Mucosa of descending colon (tissue), 3 donors: ENCODE measurements at places on chromosomes 5 and 9.

DNA sequence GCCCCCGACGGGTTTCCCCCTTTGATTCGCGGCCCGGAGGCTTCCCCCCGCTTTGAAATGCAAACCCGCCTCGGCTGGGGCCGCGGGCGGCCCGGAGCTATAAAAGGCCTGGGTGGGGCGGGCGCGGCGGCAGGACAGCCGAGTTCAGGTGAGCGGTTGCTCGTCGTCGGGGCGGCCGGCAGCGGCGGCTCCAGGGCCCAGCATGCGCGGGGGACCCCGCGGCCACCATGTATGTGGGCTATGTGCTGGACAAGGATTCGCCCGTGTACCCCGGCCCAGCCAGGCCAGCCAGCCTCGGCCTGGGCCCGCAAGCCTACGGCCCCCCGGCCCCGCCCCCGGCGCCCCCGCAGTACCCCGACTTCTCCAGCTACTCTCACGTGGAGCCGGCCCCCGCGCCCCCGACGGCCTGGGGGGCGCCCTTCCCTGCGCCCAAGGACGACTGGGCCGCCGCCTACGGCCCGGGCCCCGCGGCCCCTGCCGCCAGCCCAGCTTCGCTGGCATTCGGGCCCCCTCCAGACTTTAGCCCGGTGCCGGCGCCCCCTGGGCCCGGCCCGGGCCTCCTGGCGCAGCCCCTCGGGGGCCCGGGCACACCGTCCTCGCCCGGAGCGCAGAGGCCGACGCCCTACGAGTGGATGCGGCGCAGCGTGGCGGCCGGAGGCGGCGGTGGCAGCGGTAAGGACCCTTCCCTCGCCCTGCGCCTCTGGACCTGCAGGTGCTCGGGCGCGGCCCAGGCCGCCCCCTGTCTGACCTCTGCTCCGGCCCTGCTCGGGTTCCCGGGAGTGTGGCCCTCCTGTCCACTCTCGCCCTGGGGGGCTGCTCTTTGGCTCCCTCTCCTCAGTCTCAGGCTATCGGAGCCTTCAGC is at the start of gene CDX1:
Gene CDX1, plus strand, starts transcription at position 129 of the 862 bp plus-strand sequence. Its CDS starts 99 bp downstream, at position 228.
- DNase-seq: peak; percentile 74

GRCh38 chr9:35907711-35908503 is 1.4 kb upstream of the SPAAR start:
- peak; percentile 83 for DNase-seq

DNA sequence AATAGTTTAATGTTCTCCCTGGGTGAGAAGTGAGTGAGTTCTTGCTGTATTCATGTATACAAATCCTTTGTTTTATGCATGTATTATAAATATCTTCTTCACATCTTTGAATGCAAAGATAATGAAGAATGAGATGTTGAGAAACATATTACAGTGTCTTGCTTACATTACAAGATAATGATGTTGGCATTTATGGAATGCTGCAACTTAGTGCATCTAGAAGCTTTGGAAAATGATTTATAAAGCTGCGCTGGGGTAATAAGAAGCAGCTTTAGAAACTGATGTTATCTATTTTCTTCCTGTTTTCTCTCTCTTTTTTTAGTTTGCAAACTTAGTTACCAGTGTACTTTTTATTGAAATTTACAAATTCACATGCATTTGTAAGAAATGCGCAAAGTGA is 673.4 kb downstream of the KCTD16 start:
- DNase-seq: no peak

GRCh38 chr5:131081913-131082488 is 83.1 kb downstream of the HINT1 start:
- no peak for DNase-seq

DNA sequence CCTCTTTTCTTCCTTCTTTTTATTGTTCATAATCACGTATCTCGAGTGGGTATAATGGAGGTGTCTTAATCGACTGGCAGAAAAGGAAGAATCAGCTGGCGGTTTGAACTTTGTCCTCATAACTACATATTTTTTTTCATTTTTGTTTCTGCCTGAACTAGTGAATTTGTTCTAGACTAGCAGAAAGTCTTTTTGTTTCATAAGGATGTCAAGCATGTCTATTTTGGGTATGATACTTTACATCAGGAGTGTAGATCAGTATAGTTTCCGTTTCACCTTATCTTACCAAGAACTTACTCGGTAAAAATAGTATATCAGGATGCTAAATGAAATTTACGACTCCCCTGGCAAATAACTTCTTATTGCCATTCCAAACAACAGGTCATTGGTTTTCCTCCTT is 278.9 kb downstream of the CHSY3 start:
- DNase-seq: no peak

GRCh38 chr9:81756561-81756960 is 67.2 kb upstream of the TLE1 start:
- DNase-seq: no peak

GRCh38 chr9:109355564-109356297 is 34.9 kb upstream of the EPB41L4B start:
- DNase-seq: no peak

GRCh38 chr9:129208207-129209032 is 30.4 kb upstream of the IER5L start:
- DNase-seq: no peak

- DNase-seq: peak; percentile 87
Measured at GRCh38 chr9:35756275-35757225, 2.5 kb upstream of the MSMP start.

- DNase-seq: no peak
Measured at GRCh38 chr5:172524573-172525021, 70.3 kb upstream of the SH3PXD2B start.

DNA sequence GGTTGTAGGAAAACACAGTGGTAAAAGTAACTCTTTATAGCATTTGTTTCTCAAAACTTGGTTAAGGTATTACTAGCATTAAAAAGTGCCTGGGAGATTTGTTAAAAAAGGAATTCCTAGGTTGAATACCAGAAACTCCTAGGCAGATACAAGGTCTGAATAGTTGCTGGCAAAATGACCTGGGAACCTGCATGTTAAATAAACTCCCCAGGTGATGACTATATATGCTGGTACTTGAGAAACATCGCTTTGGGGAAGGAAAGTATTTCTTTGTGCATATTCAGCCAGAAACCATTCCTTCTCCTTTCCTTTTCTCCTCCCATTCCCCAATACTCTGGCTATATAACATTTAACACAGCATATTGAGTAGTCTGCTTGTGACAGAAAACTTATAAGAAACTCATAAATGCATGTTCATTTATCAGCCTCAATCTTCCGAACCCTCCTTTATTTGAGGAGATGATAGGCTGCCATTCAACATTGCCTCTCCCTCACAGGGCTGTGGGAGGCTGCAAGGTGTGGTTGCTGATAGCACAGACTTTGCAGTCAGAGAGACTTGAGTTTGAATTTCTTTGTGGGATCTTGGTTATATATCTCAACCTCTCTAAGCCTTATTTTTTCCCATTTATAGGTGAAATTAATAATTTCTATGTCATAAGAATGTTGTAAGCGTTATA is 28.7 kb downstream of the PCSK1 start:
- no peak for DNase-seq

- DNase-seq: peak; percentile 45
Measured at GRCh38 chr5:55714339-55714738, 2.2 kb upstream of the SLC38A9 start.

DNA sequence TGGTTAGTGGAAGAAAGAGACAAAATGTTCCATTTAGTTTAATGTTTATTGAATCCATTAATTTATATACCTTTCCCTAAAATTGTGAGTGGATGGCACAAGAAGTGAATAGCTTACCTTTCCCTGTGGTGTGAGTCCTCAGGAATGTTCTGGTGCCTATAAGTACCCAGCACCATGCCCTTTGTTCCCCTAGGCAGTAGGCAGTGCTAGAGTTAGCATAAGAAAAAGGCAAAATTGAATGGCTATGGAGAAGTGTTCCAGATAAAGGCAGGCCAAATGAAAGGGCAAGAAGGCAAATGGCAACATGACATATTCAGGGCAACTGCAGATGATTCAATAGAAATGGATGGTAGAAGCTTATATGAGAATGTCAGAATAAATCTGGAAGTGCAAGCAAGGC is 370.8 kb upstream of the PTGER4 start:
- no peak for DNase-seq

- peak; percentile 30 for DNase-seq
Measured at GRCh38 chr9:108196332-108197007, 659.3 kb downstream of the ACTL7B start.

- DNase-seq: no peak
Measured at GRCh38 chr9:114494776-114495569, 10.3 kb downstream of the WHRN start.

DNA sequence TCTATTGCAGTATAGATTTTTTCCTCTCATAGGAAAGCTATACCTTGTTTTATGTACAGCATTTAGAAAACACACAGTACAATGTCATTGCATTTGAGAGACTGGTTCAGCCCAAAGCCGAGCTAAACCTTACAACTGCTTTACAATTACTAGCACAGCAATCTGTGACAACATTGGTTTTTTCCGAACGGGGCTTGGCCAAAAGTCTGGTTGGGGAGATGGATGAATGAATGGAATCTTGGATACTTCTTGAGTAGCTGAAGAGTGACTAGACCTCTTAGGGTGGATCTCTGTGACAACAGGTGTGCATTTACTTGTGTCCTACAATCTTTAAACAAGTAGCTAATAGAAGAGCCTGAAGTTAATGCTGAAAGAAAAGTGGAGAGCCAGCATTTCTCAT is 1.2 kb downstream of the SGCD start:
- DNase-seq: no peak

GRCh38 chr9:132596200-132596599 is 13.8 kb downstream of the BARHL1 start:
- no peak for DNase-seq

GRCh38 chr5:99104538-99105132 is 175.8 kb upstream of the CHD1 start:
- DNase-seq: no peak

- DNase-seq: no peak
Measured at GRCh38 chr5:128317481-128317880, 220.6 kb downstream of the FBN2 start.

GRCh38 chr5:1442222-1443145 is 2.8 kb downstream of the SLC6A3 start:
- DNase-seq: no peak

- no peak for DNase-seq
Measured at GRCh38 chr5:17444496-17444895, 53.5 kb upstream of the TAF11L2 start.

- DNase-seq: peak; percentile 14
Measured at GRCh38 chr9:29211580-29212396, 1638.5 kb upstream of the C9orf72 start.

GRCh38 chr5:93611976-93612854 is 29.2 kb downstream of the NR2F1 start:
- no peak for DNase-seq

GRCh38 chr9:99130069-99130468 is 25.2 kb downstream of the TGFBR1 start:
- DNase-seq: no peak

DNA sequence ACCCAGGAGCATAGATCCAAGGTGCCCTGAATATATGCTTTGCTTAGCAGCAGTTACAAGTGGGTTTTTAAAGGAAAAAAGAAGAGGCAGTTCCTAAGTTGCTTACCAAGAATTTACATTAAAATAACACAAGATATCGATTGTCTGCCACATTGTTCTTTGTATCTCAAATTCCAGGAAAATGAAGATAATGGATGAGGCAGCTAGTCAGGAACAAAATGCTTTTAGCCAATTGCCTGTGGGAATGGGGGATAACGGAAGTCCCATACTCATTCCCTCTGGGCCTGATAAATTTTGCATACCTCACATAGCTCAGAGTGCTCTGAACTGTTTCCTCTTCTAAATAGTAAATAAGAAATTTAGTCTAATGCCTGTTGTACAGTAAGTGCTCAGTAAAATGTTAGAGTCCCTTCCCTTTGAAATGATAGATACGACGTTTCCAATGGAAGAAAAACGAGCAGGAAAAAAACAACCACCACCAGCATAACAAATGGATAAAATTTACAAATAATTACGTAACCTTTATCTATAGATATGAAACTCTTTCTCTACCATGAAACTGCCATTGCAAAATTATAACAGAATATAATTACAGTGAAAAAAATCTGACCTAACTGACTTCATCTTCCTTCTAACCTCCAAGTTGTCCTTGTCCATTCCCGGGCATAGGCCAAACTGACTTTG is 35.5 kb upstream of the TENT2 start:
- DNase-seq: no peak

- DNase-seq: no peak
Measured at GRCh38 chr5:2163940-2164490, 281.3 kb upstream of the IRX4 start.

GRCh38 chr5:112390327-112390726 is 28.8 kb downstream of the EPB41L4A start:
- peak; percentile 59 for DNase-seq

DNA sequence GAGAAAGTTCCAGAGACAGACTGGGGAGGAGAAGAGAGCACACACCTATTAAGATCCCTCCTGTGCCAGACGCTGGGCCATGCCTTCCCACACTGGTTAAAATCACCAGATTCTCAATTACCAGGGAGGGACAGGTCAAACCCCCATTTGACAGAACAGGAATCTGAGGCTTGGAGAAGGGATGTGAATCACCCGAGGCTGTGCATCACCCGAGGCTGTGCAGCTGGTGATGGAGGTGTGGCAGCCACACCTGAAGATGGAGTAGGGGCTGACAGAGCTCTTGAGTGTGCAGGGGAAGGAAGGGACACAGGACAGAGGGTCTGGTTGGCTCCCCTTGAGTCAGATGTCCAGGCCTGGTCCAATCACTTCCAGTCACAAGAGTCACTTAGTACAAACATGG is 70.6 kb downstream of the LMX1B start:
- DNase-seq: no peak

DNA sequence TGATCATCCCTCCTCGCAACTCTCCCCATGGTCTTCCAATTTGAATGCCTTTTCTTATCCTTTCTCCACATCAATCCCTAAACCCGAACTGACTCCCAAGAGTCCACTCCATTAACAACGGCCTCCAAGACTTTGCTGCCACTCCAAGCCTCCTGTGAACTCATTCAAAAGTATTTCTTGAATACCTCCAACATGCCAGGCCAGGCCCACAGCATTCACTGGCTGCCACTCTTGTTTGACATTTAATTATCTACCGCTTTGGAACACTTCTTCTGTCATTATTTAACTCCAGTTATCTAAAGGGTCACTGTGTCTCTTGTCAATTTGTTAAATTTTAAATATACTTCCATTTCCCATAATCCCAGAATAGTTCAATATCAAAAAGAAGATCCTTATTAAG is 378.9 kb downstream of the EFNA5 start:
- no peak for DNase-seq

GRCh38 chr9:102796244-102796643 is 198.9 kb upstream of the CYLC2 start:
- no peak for DNase-seq

DNA sequence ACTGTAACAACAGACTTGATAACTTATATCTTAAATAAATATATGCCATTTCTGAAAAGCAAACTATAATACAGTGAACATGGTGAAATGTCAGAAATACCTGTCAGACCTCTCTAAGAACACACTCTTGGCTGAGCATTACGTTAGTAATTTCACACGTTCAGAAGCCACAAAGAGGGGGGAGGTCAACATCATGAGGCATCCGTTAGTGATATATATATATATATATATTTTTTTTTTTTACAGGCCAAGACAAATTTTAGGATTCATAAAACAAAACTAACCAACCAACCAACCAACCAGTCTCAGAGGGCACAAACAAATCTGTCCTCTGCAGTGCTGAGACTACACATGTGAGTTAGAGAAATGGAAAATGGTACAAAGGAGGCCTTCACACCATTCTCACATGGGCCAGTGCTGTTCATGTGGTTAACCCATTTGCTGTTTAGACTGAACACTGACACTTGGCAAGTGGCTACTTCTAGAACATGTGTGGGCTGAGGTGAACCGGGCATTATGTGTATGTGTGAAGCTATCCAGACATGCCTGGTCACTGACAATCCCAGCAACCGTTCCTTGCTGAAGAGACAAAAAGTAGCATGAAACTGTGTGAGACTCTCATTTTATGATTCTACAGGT is 54.5 kb downstream of the ELL2 start:
- no peak for DNase-seq
